ENCODE measurements at places on chromosomes 5 and 9. TPM values are rescaled to one million over a fixed set of nuclear protein-coding genes. Genes with fewer than 3 reads are reported as not detected.

DNA sequence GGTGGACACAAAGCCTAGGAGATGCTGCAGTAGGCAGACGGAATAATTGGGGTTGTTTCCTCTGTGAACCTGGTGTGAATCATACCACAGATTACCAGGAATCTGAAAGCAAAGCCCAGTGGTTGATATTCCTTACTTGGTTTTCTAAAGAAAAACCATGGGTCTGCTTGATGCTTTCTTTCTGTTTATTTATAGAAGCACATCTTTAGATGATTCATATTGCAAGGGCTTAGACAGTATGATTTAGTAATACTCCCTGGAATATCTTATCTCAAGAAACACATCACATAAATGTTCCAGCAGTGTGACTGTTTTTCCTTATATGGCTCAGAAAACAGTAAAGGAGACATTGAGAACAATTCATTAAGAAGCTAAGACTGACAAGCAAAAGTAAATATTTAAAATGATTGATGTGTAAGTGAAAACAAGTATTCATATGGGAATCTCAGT lies 623.3 kb downstream of the RAB3C start:
- no peaks in the 10 kb centered on the region for H3K36me3 ChIP-seq
- H3K4me3 ChIP-seq, result no peak overlapping the region
- no peaks in the 10 kb centered on the region for H3K27me3 ChIP-seq
- H3K27ac ChIP-seq, result no peak overlapping the region

GRCh38 chr9:91855196-91855595 lies 94.8 kb downstream of the ROR2 start:
- H3K27ac ChIP-seq, result no peak overlapping the region
- H3K36me3 ChIP-seq, result no peaks in the 10 kb centered on the region
- no peak for DNase-seq
- no peak overlapping the region for H3K4me3 ChIP-seq

DNA sequence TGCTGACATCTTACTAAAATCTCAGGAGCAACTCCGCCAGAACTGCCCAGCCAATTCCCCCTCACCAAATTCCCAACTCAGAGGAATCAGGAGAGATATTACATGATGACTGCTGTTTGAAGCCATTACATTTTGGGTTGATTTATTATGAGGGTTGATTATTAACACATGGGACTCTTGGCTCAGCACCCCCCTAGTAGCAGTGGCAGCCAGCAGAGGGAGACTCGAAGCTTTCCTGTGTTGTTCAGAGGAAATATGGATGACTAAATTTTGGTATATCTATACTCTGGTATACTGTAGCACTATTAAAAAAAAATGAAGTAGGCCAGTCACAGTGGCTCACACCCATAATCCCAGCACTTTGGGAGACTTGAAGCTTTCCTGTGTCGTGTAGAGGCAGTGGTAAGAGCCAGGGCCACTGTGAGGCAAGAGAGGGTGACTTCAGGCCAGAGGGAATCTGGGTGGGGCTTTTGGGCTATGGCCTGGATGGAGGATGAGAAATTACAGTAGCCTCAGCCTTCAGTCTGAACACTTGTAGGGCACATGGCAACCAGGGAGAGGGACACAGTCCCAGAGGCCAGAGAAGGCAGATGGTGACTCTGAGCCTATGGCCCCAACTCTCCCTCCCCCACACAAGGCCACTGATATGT lies 111.4 kb downstream of the LHX2 start:
- no peak overlapping the region for H3K4me3 ChIP-seq
- H3K36me3 ChIP-seq, result no peaks in the 10 kb centered on the region
- no peaks in the 10 kb centered on the region for H3K27me3 ChIP-seq
- no peaks in the 10 kb centered on the region for H3K4me1 ChIP-seq
- no peak overlapping the region for H3K27ac ChIP-seq

DNA sequence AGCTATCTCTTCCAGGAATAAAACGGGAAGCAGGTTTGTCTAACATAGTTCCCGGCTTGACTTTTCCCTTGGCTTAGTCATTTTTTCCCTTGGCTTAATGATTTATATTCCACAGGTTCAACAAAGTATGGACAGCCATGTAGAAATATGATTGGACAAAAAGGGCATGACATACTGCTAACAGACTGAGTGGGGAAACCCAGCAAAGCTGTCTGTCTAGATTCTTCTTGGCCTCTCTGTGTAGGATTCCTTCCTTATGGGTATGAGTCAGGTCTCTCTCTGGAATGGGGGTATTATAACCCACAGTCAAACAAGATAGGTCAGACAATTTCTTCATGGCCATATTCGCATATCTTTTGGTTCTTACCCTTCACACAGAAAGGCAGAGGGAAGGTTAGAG lies 5.7 kb upstream of the MTAP start:
- H3K4me3 ChIP-seq, result no peak overlapping the region
- DNase-seq, result no peak
- no peaks in the 10 kb centered on the region for H3K36me3 ChIP-seq

DNA sequence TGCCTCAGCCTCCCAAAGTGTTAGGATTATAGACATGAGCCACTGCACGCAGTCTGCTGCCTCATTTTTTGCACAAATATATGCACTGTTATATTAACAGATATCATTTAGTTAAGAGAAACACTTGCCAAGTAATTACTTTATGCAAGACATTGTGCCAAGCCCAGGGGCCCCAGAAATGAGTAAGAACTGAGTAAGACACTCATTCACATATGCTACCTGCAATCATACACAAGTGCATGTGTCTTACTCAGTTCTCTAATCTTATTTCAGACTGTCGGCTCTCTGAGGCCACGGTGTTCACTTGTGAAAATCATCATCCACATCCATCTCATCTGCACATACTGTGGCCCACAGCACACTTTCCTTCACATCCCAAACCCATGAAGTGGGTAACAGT lies 16.0 kb downstream of the TRAF1 start:
- H3K27me3 ChIP-seq, result no peaks in the 10 kb centered on the region
- no peak overlapping the region for H3K27ac ChIP-seq
- H3K4me1 ChIP-seq, result no peaks in the 10 kb centered on the region
- DNase-seq, result no peak
- no peaks in the 10 kb centered on the region for H3K36me3 ChIP-seq

GRCh38 chr5:170132269-170132975 lies 26.7 kb downstream of the FOXI1 start:
- DNase-seq, result no peak
- H3K27me3 ChIP-seq, result no peaks in the 10 kb centered on the region

GRCh38 chr9:128191406-128192046 lies at the start of gene CIZ1:
Gene CIZ1, minus strand, starts transcription at chr9:128191572. Its CDS starts 715 bp downstream, at chr9:128190857.
- H3K36me3 ChIP-seq, result no peaks in the 10 kb centered on the region
- no peaks in the 10 kb centered on the region for H3K4me1 ChIP-seq
- peak; percentile 93 for DNase-seq
- H3K27ac ChIP-seq, result no peak within 1 kb of the TSS
- H3K4me3 ChIP-seq, result peak within 1 kb of the TSS; percentile 72

GRCh38 chr9:125537442-125538091 lies 169.4 kb downstream of the MAPKAP1 start:
- no peak overlapping the region for H3K4me3 ChIP-seq
- H3K27ac ChIP-seq, result no peak overlapping the region
- no peaks in the 10 kb centered on the region for H3K36me3 ChIP-seq
- no peaks in the 10 kb centered on the region for H3K27me3 ChIP-seq
- no peaks in the 10 kb centered on the region for H3K4me1 ChIP-seq
- DNase-seq, result no peak

DNA sequence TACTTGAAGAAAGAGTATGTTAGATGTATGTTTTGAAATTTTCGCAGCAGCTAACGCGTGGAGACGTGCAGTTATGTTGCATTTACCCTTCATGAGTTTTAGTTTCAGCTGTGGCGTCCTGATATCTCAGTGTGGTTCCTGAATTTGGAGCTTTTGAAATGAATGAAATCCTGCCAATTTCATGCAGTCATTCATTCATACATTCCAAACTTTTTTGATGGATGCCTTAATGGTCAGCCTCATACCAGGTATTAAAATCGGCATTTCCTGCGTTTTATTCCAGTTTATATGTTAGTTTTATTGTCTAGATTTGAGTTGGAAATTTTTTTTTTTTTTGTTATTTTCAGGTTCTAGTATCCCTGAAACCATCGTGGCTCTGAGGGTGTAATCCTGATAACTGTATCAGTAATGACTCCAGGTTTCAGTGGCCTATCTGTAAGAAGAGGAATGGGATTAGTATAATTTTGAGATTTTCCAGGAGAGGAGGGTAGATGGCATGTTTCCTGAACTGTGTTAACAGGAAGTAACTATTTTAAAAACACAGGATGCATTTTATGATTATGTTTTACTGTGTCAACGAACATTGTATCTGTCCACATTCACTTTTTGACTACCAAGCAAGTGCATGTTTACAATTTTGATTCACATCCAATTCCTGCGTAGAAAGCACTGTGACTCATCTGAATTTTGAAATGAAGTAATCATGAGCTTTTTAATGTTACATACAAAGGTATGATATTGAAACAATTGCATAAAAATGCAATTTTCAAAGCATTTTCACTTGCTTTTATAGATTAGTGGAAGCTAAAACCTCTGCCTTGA lies 1.0 kb downstream of the FOCAD start:
- no peak for DNase-seq
- no peaks in the 10 kb centered on the region for H3K27me3 ChIP-seq
- peak overlapping the region; percentile 83 for H3K27ac ChIP-seq
- H3K4me1 ChIP-seq, result no peaks in the 10 kb centered on the region

- H3K27ac ChIP-seq, result no peak overlapping the region
- H3K4me3 ChIP-seq, result no peak overlapping the region
- no peak for DNase-seq
- H3K4me1 ChIP-seq, result no peaks in the 10 kb centered on the region
- H3K36me3 ChIP-seq, result no peaks in the 10 kb centered on the region
- no peaks in the 10 kb centered on the region for H3K27me3 ChIP-seq
Observed at GRCh38 chr5:5702934-5703333, 280.5 kb downstream of the ICE1 start.

DNA sequence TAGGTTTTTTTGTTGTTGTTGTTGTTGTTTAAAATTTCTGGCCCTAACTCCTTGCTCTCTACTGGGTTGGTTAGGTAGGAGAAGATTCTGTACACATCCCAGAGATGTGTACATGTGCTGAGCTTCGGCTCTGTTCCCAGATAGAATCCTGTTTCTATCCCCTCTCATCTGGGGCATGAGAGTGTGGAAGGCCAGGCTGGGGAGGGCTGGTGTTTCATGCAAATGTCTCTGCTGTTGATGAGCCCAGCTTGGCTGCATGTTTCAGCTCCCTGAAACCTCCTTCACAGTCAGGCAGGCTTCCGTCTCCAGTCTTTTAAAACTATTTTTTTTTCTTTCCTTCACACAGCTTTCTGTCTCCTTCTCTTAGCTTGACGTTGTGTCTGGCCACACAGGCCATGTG lies 526.9 kb upstream of the KLF4 start:
- no peak overlapping the region for H3K4me3 ChIP-seq
- no peaks in the 10 kb centered on the region for H3K4me1 ChIP-seq
- DNase-seq, result no peak

DNA sequence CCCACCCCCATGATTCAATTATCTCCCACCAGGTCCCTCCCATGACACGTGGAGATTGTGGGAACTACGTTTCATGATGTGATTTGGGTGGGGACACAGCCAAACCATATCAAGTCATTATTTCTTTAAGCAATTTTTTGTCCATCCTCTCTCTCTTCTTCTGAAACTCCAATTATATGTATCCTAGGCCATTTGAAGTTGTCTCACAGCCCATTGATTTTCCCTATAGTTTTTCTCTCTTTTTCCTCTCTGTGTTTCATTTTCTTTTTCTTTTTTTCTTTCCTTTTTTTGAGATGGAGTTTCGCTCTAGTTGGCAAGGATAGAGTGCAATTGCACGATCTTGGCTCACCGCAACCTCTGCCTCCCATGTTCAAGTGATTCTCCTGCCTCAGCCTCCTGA lies 101.9 kb upstream of the CXCL14 start:
- DNase-seq, result no peak
- H3K27me3 ChIP-seq, result no peaks in the 10 kb centered on the region
- H3K4me1 ChIP-seq, result no peaks in the 10 kb centered on the region

DNA sequence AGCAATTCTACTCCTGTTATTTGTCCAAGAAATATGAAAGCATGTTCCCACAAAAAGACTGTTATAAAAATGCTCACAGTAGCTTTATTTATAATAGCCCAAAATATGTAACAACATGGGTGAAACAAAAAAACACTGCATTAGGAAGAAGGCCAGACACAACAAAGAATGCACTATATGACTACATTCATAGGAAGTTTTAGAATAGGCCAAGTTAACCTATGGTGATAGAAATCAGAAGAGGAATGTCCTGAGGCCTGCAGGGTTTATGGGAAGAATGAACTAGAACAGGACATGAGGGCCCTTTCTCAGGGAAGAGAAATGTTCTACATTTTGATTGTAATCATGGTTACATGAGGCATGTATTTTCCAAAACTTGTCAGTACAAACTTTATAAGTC lies 24.7 kb upstream of the TAS2R1 start:
- no peaks in the 10 kb centered on the region for H3K36me3 ChIP-seq
- no peak overlapping the region for H3K27ac ChIP-seq
- no peak overlapping the region for H3K4me3 ChIP-seq
- no peaks in the 10 kb centered on the region for H3K4me1 ChIP-seq
- DNase-seq, result no peak
- H3K27me3 ChIP-seq, result no peaks in the 10 kb centered on the region

DNA sequence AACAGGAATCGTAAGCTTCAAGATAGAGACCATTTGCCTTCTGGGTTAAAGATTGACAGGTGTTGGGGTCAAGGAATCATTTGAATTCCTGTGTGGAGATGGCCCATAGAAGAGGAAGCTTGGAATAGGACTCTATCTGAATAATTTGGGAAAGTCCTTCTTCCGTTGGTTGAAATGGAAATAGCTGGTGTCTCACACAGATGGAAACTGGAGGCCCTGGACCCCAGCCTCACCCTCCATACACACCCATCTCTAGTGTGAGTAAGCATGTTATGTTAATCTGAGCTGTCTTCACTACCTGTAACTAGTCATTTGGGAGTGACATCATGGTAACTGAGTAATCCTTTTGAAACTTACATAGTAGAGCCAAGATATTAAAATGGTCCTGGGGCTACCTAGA lies 184.4 kb downstream of the CD180 start:
- no peak for DNase-seq
- no peaks in the 10 kb centered on the region for H3K27me3 ChIP-seq
- no peaks in the 10 kb centered on the region for H3K36me3 ChIP-seq
- no peak overlapping the region for H3K27ac ChIP-seq
- no peak overlapping the region for H3K4me3 ChIP-seq

DNA sequence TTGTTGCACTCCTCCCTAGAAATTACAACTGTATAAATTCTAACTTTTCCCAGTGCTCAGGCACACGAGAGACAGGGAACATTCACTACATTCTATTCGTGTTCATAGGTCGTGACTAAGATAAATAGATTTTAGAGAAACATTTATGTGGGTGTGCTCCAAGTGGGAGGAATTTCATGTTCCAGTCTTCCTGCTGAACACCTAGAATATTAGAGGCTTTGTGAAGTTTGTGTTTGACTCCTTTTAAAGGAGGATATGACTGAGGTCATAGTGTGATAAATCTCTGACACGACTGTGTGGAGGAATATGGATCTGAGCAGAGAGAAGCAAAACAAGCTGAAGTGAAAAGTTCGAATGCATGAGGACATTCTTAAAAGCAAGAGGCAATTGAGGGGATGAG lies 355.3 kb downstream of the ZSWIM6 start:
- H3K4me1 ChIP-seq, result no peaks in the 10 kb centered on the region
- no peak overlapping the region for H3K27ac ChIP-seq
- no peak overlapping the region for H3K4me3 ChIP-seq
- DNase-seq, result no peak

- H3K4me1 ChIP-seq, result peaks cover 2% of the 10 kb centered on the region
- no peak for DNase-seq
- no peaks in the 10 kb centered on the region for H3K36me3 ChIP-seq
- no peak overlapping the region for H3K4me3 ChIP-seq
- H3K27me3 ChIP-seq, result no peaks in the 10 kb centered on the region
Observed at GRCh38 chr9:81565609-81566008, 123.7 kb downstream of the TLE1 start.

The GFPT2 gene
- 60.1 TPM for total RNA-seq

The PCDHB10 gene
- total RNA-seq, result 3.6 TPM

The ARSI gene
- 2.7 TPM for total RNA-seq

The ROR2 gene
- total RNA-seq, result 5.8 TPM

Measured in aorta (tissue), 5 donors.